ENCODE measurements at places on chromosomes 7 and 10.
A peak's percentile ranks its signal among the peaks of the same experiment; 100 is the strongest.

DNA sequence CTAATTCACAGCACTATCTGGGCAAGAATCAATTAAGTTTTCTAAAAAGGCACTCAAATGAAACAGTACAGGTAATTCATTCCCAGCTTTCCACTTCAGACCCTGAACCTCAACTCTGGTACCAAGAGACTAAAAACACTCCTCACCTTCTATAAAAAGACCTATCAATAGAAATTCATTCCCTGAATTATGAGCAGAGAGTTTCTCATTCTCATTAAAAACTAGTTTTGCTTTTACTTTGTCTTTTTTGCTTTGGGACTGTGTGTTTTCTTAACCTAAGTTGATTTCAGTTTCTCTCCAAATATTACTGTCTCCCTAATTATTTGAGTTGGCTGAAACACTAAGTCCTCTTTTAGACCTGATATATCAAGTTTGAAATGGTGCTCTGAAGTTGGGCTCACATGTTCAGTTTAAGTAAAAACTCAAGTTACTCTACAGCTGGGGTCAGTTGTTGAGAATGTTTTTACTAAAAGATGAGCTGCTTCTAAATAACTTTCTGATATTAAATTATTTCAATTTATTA is 189.5 kb downstream of the JAZF1 start:
- H3K4me1 ChIP-seq: no peaks in the 10 kb centered on the region
- H3K36me3 ChIP-seq: no peaks in the 10 kb centered on the region
- no peak overlapping the region for H3K27ac ChIP-seq
- no peak overlapping the region for H3K4me3 ChIP-seq

- H3K4me3 ChIP-seq: no peak overlapping the region
- no peaks in the 10 kb centered on the region for H3K27me3 ChIP-seq
- H3K27ac ChIP-seq: no peak overlapping the region
Measured at GRCh38 chr7:74498354-74498753, 44.6 kb downstream of the GTF2IRD1 start.

DNA sequence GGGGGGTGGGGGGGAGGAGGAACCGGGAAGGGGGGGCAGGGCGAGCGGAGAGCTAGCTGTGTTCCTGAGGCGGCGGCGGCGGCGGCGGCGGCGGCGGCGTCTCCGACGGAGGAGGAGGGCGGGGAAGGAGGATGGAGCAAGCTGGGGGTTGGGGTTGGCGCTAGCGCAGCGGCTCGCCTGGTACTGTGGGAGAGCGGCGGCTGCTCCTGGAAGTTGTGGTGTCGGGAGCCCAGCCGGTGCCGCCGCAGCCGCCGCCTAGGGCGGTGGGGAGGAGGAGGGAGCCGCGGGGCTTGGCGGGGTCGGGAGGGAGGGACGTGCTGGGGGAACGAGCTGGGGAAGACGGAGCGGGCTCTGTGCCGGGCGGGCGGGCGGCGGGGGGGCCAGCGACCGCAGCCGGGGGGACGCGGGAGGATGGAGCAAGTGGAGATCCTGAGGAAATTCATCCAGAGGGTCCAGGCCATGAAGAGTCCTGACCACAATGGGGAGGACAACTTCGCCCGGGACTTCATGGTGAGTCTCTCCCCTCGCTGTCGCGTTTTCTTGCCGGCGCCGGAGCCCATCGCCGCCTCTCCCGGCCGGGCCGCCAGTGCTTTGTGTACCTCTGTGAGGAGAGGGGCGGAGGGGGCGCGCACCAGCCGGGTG is at the start of gene PTPN12:
Gene PTPN12 (plus strand): TSS at position 160 of the 642 bp plus-strand sequence. CDS start 252 bp downstream, at position 412.
- H3K27me3 ChIP-seq: no peaks in the 10 kb centered on the region
- DNase-seq: no peak
- peak within 1 kb of the TSS; percentile 95 for H3K27ac ChIP-seq
- H3K4me1 ChIP-seq: peaks cover 45% of the 10 kb centered on the region

DNA sequence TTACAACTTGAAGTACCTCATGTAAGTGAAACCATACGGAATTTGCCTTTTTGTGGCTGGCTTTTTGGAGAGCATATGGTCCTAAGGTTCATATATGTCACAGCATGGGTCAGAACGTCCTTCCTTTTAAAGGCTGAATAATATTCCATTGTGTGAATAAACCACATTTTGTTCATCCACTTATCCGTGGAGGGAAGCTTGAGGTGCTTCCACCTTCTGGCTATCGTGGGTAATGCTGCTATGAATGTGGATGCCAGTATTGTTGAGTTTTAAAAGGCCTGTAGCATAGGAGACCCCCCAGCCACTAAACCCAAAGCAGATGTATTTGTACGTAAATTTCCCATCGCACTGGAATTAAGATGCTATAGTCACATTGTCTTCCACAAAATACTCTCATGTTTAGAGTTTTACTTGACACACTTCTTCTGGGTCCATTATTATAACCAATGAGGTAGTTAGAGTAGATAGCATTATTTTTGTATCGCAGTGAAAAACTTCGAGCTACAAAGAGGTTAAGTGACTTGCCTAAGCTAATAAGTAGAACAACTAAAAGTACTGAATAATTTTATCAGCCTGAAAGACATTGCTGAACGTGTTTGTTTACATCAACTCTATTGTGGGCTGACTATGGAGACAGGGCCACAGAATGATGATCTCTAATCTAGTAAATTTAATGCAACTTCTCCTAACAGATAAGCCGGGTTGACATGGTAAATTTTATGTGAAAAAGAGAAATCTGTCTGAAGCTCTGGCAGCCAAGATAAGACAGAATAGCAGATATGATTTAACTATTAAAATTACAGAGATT is 183.0 kb upstream of the CTBP2 start:
- no peaks in the 10 kb centered on the region for H3K36me3 ChIP-seq
- DNase-seq: peak; percentile 7
- H3K27me3 ChIP-seq: no peaks in the 10 kb centered on the region
- peaks cover 12% of the 10 kb centered on the region for H3K4me1 ChIP-seq
- H3K4me3 ChIP-seq: no peak overlapping the region

GRCh38 chr7:94161476-94161875 is 157.3 kb upstream of the BET1 start:
- no peaks in the 10 kb centered on the region for H3K36me3 ChIP-seq
- no peak for DNase-seq
- no peaks in the 10 kb centered on the region for H3K27me3 ChIP-seq
- no peak overlapping the region for H3K27ac ChIP-seq

- no peak overlapping the region for H3K4me3 ChIP-seq
- H3K4me1 ChIP-seq: peaks cover 49% of the 10 kb centered on the region
- peaks cover 1% of the 10 kb centered on the region for H3K36me3 ChIP-seq
- DNase-seq: no peak
- H3K27ac ChIP-seq: no peak overlapping the region
Measured at GRCh38 chr7:106281585-106282318, 3.0 kb downstream of the NAMPT start.

GRCh38 chr7:1320616-1321240 is 88.1 kb downstream of the UNCX start:
- H3K27ac ChIP-seq: no peak overlapping the region
- H3K36me3 ChIP-seq: no peaks in the 10 kb centered on the region
- no peak for DNase-seq
- H3K27me3 ChIP-seq: peaks cover 31% of the 10 kb centered on the region
- no peak overlapping the region for H3K4me3 ChIP-seq

DNA sequence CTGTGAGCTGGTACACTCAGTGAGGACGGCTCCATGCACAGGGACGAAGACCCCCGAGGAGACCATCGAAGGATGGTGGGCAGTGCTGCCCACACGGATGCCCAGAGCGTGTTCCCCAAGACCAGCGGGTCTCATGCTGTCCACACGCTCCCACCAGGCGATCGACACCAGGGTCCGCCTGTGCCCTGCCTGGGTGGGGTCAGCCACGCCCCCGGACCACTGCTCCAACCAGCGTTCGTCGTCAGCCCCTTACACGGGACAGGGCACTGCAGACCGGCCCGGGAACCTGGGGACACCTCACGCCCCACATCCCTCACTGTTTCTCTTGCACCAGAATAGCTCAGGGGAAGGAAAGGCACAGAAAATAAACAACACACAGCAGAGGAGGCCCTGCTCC is 223.5 kb downstream of the DNAJB6 start:
- peaks cover 55% of the 10 kb centered on the region for H3K4me1 ChIP-seq
- no peaks in the 10 kb centered on the region for H3K36me3 ChIP-seq
- DNase-seq: no peak
- 0 out of 3 replicates have a peak, but pooled peaks cover 6% of the 10 kb centered on the region for H3K27me3 ChIP-seq

- no peaks in the 10 kb centered on the region for H3K4me1 ChIP-seq
- H3K27ac ChIP-seq: no peak overlapping the region
- H3K36me3 ChIP-seq: no peaks in the 10 kb centered on the region
- H3K4me3 ChIP-seq: no peak overlapping the region
- no peak for DNase-seq
- H3K27me3 ChIP-seq: no peaks in the 10 kb centered on the region
Measured at GRCh38 chr7:78690174-78690573, 763.3 kb downstream of the MAGI2 start.

DNA sequence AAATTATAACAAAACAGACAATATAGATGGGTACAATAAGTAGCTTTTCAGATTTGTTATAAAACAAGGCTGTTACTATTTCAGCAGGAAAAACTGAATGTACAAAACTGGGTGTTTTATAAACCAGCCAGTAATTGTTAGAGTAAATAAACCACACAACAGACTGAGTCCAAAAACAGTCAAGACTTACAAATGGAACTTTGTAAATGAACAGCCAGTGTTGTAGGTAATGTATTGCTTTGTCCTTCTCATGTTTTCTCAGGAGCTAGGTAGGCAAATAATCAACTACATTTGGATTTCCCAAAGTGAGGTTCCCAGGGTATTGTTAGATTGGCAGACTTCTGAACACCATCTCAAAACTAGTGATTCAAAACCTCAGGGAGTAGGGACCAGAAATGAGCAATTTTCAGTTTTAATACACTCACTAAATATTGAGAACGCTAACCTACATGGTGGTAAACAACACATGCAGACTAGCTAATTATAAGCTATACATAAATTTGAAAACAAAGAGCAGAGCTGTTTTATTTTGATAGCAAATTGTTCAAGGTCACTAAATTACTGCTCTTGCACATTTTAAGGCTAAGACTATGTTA is 36.2 kb downstream of the HERPUD2 start:
- H3K27me3 ChIP-seq: no peaks in the 10 kb centered on the region
- H3K36me3 ChIP-seq: no peaks in the 10 kb centered on the region
- peaks cover 8% of the 10 kb centered on the region for H3K4me1 ChIP-seq
- DNase-seq: no peak
- H3K4me3 ChIP-seq: no peak overlapping the region
- H3K27ac ChIP-seq: no peak overlapping the region

GRCh38 chr10:119231654-119232053 is 24.3 kb downstream of the GRK5 start:
- no peak overlapping the region for H3K27ac ChIP-seq
- H3K36me3 ChIP-seq: no peaks in the 10 kb centered on the region
- no peak for DNase-seq
- H3K4me3 ChIP-seq: no peak overlapping the region
- H3K27me3 ChIP-seq: no peaks in the 10 kb centered on the region
- H3K4me1 ChIP-seq: peaks cover 50% of the 10 kb centered on the region

DNA sequence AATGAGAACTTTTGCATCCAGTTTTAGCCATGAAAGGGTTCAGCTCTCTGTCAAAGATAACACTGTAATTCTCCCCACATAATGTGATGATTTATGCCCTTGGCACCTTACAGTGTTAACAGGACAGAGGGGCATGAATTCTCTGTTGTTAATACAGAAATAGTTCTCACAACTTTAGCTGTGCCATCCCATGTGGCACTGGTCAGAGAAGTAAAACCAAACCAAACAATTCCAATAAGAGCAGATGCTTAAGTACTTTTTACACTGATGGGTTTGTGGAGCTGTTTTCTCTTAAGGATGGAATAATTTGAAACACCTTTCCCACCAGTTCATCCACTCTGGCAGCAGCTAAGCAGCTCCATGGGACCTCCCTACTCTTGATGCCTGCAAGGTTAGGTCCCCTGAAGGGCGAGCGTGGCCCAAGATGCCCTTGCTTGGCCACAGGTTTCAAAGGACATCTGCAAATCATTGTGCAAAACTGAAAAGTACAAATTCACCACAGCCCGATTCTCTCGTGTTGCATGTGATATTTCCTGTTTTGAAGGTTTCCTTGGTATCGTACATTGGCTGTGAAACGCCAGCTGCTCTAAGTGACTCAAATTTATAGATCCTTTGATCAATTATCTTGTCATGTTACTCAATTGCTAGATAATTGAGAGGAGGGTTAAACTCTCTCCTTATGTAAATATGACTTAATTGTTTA is 82.5 kb upstream of the CREB5 start:
- no peaks in the 10 kb centered on the region for H3K4me1 ChIP-seq
- no peak overlapping the region for H3K4me3 ChIP-seq
- no peak overlapping the region for H3K27ac ChIP-seq
- DNase-seq: no peak
- H3K36me3 ChIP-seq: no peaks in the 10 kb centered on the region
- H3K27me3 ChIP-seq: no peaks in the 10 kb centered on the region

- no peaks in the 10 kb centered on the region for H3K36me3 ChIP-seq
- DNase-seq: no peak
- H3K27ac ChIP-seq: no peak overlapping the region
- H3K4me3 ChIP-seq: no peak overlapping the region
- no peaks in the 10 kb centered on the region for H3K4me1 ChIP-seq
Measured at GRCh38 chr7:116041615-116042014, 11.1 kb upstream of the TFEC start.

- peaks cover 34% of the 10 kb centered on the region for H3K4me1 ChIP-seq
- H3K4me3 ChIP-seq: peak overlapping the region; percentile 58
- H3K36me3 ChIP-seq: no peaks in the 10 kb centered on the region
- peak overlapping the region; percentile 89 for H3K27ac ChIP-seq
- H3K27me3 ChIP-seq: no peaks in the 10 kb centered on the region
Measured at GRCh38 chr7:36388423-36388822, 1.2 kb upstream of the ANLN start.

DNA sequence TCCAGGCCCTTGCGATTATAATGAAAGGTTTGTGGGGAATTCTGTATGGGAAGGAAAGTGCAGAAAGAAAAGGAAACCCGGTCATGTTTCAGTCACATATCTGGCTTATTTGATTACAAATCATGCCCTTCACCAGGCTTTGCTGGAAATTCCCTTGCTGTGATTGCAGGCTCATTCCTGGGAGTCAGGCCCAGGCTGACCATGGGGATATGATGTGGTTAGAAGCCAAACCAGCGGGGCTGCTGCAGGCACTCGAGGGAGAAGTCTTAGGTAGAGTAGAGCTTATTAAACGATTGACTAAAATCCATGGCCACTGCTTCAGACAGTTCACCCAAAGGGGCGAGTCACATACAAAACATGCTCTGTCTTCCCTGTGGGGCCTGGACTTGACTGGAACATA is 16.2 kb downstream of the PKD1L1 start:
- H3K36me3 ChIP-seq: no peaks in the 10 kb centered on the region
- DNase-seq: no peak
- no peaks in the 10 kb centered on the region for H3K4me1 ChIP-seq
- no peaks in the 10 kb centered on the region for H3K27me3 ChIP-seq
- H3K4me3 ChIP-seq: no peak overlapping the region
- no peak overlapping the region for H3K27ac ChIP-seq

DNA sequence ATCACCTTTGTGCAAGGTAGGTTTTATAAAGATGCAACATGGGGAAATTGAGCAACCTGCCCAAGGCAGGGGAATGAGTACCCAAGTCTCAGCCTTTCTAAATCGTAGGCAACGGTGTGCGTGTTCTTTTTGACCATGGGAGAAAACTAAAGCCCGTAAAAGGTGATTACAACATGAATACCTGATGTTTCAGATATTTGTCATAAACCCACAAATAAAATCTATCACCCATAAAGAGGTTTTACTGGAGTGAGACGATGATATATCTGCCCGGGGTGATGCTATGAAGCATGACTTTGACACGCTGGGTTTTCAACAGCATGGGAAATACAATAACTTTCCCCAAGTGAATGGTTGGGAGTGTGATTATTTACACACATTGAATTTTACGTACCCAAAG is 406.3 kb upstream of the KLF6 start:
- no peak for DNase-seq
- H3K27me3 ChIP-seq: peaks cover 23% of the 10 kb centered on the region
- H3K36me3 ChIP-seq: no peaks in the 10 kb centered on the region
- H3K4me3 ChIP-seq: no peak overlapping the region
- H3K4me1 ChIP-seq: no peaks in the 10 kb centered on the region
- no peak overlapping the region for H3K27ac ChIP-seq
